ENCODE measurements at places on chromosomes 5 and 9. TPM values are rescaled to one million over a fixed set of nuclear protein-coding genes. Genes with fewer than 3 reads are reported as not detected.

Gene NEUROG1
- not detected for total RNA-seq

Gene KIF20A
- 103 TPM for total RNA-seq

Gene ANKRD18B
- 0.17 TPM for total RNA-seq

Gene SLC25A46
- total RNA-seq = 41.0 TPM

Gene MZB1
- total RNA-seq = not detected
